ENCODE measurements at places on chromosomes 7 and 10. TPM values are rescaled to one million over a fixed set of nuclear protein-coding genes. Genes with fewer than 3 reads are reported as not detected.

DNA sequence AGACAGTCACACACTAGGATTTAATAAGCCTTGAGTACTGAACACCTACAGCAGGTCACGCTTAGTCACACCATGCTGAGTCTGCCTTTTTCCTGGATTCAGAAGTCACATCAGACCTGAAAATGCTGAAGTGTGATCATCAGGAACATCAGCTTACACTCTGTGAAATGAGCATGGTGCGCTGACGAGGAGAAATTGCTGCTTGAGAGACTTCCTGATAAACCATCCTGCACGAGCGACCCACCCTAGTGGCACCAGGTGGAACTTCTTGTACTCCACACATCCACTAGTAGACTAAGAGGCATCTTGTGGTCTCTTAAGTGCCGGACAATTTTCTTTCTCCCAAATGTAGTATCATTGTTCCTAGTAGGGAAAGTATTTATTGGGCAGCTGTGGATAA, 51.8 kb upstream of the MRLN start:
- no peak for DNase-seq

GRCh38 chr7:111953611-111954010, 252.6 kb downstream of the DOCK4 start:
- no peak for DNase-seq

- no peak for DNase-seq
Measured at GRCh38 chr7:112080978-112081377, 125.2 kb downstream of the DOCK4 start.

DNA sequence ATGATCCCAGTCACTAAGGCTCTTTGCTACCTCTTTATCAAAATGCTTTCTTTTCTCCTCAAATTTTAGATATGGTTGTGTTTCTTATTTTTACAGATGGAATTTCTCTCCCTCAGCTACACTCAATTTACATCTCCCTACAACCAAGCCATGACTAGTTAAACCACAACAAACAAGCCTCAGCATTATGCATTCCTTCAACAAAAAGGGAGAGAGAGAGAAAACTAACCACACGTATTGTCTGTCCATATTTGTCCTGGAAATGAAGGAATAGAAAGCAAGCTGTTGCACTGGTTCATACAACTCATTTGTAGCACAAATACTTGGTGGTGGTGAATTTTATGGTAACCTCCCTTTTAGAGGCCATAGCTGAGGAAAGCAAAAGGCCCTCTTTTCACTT, 286.4 kb downstream of the AHR start:
- no peak for DNase-seq

- no peak for DNase-seq
Measured at GRCh38 chr7:82015751-82016150, 245.9 kb upstream of the HGF start.

ITPRID1 gene
- 0.18 TPM for polyA plus RNA-seq

FFAR4 gene
- polyA plus RNA-seq, result not detected

ACHE gene
- polyA plus RNA-seq, result 3.5 TPM

ANKRD7 gene
- polyA plus RNA-seq, result 3.7 TPM

FAM221A gene
- polyA plus RNA-seq, result 15.3 TPM

CYP3A4 gene
- 0.15 TPM for polyA plus RNA-seq

- DNase-seq, result no peak
Measured at GRCh38 chr10:360653-361052, 225.4 kb downstream of the ZMYND11 start.

TFR2 gene
- 1.5 TPM for polyA plus RNA-seq

- no peak for DNase-seq
Measured at GRCh38 chr7:95986178-95986764, 213.9 kb downstream of the DYNC1I1 start.

CHST15 gene
- 21.2 TPM for polyA plus RNA-seq

GRCh38 chr7:47584536-47584895, 2.6 kb upstream of the TNS3 start:
- DNase-seq, result no peak

- DNase-seq, result no peak
Measured at GRCh38 chr10:7659560-7659959, 7.2 kb downstream of the ITIH5 start.

GRCh38 chr10:111837985-111838384, 345.6 kb downstream of the GPAM start:
- no peak for DNase-seq

HABP2 gene
- 0.41 TPM for polyA plus RNA-seq

GRCh38 chr10:50432211-50433009, 181.1 kb upstream of the ASAH2 start:
- DNase-seq, result no peak

AGR3 gene
- polyA plus RNA-seq, result 3.4 TPM

DNA sequence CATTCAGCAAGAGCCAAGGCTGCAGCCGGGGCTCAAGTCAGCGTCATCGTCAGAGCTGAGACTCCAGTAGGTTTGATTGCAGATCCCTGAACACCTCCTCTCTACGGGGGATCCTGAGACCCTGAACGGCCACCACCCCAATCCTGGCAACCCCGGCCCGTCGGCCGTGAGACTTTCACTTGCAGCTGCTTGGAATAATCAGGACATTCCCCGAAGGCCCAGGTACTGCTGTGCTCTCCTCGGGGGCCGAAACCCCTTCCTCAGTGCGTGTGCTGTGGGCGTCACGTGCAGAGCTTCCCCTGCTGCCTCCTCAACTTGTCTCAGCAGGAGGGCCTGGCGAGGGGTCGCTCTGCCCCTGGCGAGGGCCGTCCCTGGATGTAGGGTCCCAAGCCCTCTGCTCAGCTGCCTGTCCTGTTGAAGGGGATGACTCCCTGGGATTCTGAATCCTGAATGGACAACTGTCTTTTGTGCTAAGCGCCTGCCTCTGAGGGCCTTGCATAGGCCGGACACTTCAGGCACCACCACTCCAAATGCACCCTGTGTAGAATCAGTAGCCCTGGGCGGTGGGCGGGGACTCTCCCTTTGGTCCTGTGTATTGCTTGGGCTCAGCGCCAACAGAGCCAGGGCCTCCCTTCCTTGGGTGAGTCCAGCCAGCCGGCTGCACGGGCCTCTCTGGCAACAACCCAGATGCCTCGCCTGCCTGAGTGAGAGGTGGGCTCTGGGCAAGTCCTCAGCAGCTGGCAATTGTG, 63.8 kb upstream of the EBF3 start:
- no peak for DNase-seq

DNA sequence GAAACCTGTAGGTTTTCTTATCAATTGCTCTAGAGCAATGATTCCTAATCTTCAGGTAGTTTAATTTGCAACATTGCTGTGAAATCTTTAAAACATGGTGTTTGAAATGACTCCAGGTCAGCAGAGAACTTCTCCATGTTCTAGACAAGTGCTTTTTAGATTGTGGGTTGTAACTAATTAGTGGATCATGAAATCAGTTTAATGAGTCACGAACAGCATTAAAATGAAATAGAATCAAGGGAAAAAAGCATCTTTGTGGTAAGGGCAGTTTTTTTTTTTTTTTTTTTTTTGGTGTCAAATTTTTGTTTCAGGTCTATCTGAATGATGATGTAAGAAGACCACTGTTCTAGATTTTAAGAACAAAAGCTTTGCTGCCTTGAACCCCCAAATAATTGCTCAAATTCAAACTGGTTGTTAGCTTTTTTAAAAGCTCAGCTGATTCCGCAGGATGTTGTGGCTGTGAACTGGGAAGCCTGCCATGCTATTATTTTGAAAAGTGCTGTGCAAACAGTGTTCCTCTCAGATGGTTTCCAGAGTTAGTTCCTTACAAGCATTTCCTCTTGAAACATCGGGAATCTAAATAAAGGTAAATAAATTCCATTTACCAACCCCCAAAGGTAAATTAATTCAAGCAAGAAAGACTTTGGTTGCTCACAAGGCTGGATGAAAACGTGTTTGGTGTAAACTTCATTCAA, 13.1 kb upstream of the PDK4 start:
- DNase-seq, result peak; percentile 18

C10orf62 gene
- polyA plus RNA-seq, result not detected

DNA sequence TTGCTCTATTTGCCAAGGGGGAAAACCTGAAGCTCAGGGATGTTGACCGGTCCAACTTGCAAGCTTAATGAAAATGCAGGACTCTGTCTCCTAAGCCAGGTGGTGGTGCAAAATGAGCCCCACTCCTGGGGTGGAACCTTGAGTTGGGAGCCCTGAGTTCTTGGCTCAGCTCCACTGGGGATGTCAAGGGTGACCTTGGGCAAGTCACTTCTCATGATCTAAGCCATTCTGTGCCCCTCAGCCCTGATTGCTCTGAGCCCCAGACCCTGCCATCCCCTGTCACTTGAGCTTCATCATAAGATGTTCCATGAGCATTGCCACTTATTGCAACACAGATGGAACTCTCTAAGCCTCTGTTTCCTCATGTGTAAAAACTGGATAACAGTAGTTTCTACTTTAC, 33.9 kb downstream of the MYL10 start:
- DNase-seq, result no peak

ELMO1 gene
- polyA plus RNA-seq, result 10.5 TPM

GRCh38 chr7:143499246-143499645, 21.6 kb downstream of the TAS2R41 start:
- no peak for DNase-seq

- DNase-seq, result no peak
Measured at GRCh38 chr10:7378602-7379403, 32.0 kb downstream of the SFMBT2 start.

DNAH11 gene
- polyA plus RNA-seq, result 2.9 TPM

GRCh38 chr10:102555781-102556328, 52.1 kb downstream of the SUFU start:
- DNase-seq, result no peak

HILPDA gene
- 18.4 TPM for polyA plus RNA-seq

PTF1A gene
- 0.34 TPM for polyA plus RNA-seq

DNA sequence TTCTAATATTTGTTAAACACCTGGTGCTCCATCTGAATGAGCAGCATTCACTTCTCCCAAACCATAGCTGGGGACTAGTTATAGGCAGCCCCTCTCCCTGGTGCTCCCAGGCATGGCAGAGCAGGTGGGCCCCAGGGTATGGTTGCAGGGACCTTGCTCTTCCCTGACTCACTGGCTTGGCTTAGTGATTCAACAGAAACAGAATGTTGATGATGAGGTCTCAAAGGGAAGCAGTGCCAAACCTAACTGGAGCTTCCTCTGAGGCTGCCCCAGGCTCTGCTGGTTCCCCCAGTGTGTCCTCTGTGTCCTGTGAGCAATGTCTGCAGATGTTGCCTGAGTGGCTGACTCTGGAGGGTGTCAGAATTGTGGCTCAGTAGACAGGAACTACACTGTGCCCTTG, 3.7 kb downstream of the GPR26 start:
- no peak for DNase-seq

- no peak for DNase-seq
Measured at GRCh38 chr10:101668566-101668965, 26.4 kb downstream of the FBXW4 start.

DNA sequence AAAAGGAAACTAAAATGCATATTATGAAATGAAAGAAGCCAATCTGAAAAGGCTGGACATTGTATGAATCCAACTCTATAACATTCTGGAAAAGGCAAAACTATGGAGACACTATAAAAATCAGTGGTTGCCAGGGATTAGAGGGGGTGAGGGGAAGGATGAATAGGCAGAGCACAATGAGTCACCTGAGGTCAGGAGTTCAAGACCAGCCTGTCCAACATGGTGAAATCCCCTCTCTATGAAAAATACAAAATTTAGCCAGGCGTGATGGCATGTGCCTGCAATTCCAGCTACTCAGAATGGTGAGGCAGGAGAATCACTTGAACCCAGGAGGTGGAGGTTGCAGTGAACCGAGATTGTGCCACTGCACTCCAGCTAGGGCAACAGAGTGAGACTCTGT, 324.8 kb upstream of the PHYHIPL start:
- no peak for DNase-seq

MET gene
- 41.6 TPM for polyA plus RNA-seq

GRCh38 chr10:100138921-100139496, 46.8 kb downstream of the ERLIN1 start:
- no peak for DNase-seq

DNA sequence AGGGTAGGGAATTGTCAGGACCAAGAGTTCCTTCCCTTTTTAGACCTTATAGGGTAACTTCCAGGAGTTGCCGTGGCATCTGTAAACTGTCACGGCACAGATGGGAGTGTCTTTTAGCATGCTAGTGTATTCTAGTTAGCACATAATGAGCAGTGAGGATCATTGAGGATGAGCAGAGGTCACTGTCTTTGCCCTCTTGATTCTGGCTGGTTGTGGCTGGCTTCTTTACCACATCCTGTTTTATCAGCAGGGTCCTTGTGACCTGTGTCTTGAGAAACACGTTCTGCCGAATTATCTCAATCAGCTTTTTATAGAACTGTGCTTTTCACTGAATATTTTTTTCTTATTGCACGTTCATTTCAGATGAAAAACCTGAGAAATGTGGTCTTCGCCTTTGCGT, 41.5 kb downstream of the MINPP1 start:
- no peak for DNase-seq

AASS gene
- 43.3 TPM for polyA plus RNA-seq

DNA sequence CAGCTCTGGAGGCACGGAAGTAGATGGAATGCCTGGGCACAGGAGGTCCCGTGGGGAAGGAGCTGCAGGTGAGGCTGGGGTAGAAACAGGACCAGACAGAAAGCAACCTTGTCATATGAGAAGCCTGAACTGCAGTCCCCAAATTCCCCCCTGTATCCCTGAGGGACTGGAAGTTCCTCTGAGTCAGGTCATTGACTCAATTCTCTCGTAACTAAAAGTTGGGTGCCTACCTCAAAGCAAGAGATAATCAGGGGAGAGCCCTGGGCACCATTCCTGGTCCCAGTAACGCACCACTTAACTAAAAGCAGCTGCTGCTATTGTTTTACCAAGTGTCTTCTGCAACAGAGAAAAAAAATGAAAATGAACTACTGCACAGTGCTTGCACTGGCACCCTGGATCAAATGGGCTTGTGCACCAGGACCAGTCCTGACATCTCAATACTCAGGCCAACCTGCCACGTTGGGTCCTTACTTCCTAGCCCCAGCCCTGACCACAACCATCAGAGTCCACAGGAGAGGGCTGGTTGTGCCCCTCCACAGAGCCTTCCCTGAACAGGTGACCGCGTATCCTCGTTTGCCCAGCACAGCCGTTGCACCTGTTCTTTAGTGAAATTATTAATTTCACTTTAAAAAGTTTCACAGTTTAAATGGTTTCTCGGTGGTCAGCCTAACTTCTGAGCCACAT, 79.3 kb downstream of the GRID1 start:
- no peak for DNase-seq

BCL7B gene
- polyA plus RNA-seq, result 33.3 TPM

GGCT gene
- polyA plus RNA-seq, result 77.0 TPM

SPRN gene
- 7.3 TPM for polyA plus RNA-seq

DNA sequence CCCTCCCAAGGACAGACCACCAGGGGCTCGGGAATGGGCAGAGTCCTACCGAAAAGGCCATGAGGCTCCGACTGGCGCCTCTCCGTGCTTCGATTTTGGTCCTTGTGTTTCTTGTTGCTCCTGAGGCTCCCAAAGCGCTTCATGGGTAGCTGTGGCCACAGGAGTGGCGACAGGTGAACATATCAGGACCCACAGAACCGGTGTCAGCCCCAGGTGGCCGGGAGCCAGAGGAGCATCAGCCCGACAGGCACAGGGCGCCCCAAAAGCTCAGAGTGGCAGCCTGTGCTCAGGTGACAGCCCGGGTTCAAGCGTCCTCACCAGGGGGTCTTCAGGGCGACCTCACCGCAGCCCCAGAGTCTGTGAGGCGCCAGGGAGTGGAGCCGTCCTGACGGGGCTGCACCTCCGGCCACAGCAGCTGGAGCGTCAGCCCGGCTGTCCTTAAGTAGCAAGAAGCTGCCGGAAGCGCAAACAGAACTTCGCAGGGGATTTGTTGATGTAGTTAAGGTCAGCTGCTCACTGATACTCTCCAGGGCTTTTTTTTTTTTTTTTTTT, 141.0 kb downstream of the PRKAG2 start:
- DNase-seq, result no peak
